Activated CD4-positive, alpha-beta T cell treated with anti-CD3 and anti-CD28 coated beads, Interleukin-2, Interleukin-6, amounts not matched to agents 100 ng/mL and 50 ng/mL, durations not matched to agents 16 hours and 8 hours (primary cell): ENCODE measurements at places on chromosomes 16 and 17.
A peak's percentile ranks its signal among the peaks of the same experiment; 100 is the strongest.

DNA sequence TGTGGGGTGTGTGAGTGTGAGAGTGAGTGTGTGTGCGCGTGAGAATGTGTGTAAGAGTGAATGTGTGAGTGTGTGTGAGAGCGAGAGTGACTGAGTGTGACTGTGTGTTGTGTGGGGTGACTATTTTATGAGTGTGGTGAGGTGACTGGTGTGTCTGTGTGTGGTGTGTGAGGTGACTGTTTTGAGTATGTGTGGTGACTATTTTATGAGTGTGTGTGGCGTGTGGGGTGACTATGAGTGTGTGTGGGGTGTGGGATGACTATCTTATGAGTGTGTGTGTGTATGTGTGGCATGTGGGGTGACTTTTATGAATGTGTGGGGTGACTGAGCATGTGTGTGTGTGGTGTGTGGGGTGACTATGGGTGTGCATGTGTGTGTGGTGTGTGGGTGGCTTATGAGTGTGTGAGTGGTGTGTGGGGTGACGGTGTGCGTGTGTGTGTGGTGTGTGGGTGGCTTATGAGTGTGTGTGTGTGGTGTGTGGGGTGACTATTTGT, 152.9 kb upstream of the PLCG2 start:
- DNase-seq = peak; percentile 35

DNA sequence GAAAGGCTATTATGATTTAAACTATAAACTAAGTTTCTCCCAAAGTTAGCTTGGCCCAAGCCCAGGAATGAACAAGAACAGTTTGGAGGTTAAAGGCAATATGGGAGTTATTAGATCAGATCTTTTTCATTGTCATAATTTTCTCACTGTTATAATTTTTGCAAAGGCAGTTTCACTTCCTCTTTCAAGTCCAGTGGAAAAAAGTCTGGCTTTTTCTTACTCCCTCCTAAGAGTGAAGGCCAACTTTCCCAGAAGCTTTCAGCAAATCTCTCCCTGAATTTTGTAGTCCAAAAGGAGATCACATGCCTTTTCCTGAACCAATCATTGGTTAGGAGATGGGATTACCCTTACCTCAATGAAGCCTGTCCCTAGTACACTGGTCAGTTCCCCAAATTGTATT, 9.1 kb upstream of the BLMH start:
- DNase-seq = no peak

- no peak for DNase-seq
These were observed 23.6 kb downstream of the ALOX15B start for GRCh38 chr17:8062435-8062806.

DNA sequence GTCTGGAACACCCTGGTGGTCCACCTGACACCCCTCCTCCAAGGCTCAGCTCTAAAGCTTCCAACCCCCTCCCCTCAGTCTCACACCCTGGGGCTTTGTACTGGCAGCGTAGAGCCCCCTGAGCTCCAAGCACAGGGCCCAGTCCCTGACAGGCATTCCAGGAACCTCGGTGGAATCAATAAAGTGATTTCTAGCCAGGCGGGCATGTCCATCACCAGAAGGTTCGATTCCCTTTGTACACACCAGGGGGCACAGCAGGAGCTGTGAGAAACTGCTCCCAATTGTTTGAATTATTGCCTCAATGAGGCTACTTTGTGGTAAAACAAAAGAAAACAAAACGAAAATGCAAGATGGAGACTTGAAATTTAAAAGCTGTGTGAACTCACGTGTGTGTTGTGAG, 51.8 kb downstream of the SMPD3 start:
- DNase-seq = peak; percentile 50

- DNase-seq = no peak
These were observed 9.1 kb upstream of the RAB5C start for GRCh38 chr17:42163696-42164407.

GRCh38 chr16:21166561-21166961, 8.1 kb downstream of the LDAF1 start:
- no peak for DNase-seq

DNA sequence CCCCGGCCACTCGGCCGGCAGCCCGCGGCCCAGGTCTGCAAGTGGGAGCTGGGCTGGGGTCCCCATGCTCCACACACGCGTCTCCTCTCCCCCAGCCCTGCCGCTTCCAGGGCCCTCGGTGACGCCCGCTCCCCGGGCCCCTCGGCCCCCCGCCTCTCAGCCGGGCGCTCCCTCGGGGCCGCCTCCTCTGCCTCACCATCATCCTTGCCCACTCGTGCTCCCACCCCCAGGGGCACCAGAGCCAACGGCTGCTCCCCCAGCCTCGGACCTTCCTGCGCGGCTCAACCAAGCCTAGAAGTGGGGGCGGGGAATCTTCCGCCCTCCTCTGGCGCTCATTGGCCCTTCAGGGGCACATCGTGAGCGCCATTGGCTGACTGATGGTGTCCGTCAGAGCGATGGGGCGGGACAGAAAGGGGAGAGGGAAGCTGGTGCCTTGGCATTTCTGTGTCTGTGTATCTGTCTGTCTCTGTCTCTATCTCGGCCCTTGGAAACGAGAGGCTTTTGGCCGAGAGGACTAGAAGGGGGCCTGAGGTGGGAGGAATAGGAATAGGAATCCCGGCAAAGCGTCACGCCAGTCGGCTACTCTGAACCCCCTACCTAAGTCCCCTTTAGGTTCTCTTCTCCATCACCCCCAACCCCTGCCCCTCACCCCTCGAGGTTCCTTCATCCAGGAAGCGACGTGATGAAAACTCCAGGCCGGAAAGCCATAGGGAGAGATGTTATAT, 88.9 kb downstream of the CDC27 start:
- DNase-seq = peak; percentile 95

DNA sequence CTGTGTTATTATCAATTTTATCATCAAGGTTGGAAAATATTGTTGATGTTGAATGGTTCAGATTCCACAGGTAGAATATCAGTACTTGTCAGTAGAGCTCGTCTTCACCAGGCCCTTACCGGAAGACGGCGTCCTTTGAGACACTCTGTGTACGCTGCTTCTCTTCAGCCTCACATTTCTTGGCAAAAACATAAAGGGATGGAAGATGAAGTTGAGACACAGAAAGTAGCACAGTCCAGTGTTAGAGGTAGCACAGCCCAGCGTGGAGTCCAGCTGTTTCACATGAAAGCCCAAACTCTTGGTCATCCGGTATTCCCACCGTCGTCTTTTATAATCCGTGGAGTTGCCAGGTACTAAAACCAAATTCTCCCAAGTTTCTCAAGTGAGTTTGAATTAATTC, 30.4 kb downstream of the ATP2C2 start:
- DNase-seq = no peak

- DNase-seq = no peak
These were observed 4.0 kb downstream of the CD7 start for GRCh38 chr17:82313195-82314011.

DNA sequence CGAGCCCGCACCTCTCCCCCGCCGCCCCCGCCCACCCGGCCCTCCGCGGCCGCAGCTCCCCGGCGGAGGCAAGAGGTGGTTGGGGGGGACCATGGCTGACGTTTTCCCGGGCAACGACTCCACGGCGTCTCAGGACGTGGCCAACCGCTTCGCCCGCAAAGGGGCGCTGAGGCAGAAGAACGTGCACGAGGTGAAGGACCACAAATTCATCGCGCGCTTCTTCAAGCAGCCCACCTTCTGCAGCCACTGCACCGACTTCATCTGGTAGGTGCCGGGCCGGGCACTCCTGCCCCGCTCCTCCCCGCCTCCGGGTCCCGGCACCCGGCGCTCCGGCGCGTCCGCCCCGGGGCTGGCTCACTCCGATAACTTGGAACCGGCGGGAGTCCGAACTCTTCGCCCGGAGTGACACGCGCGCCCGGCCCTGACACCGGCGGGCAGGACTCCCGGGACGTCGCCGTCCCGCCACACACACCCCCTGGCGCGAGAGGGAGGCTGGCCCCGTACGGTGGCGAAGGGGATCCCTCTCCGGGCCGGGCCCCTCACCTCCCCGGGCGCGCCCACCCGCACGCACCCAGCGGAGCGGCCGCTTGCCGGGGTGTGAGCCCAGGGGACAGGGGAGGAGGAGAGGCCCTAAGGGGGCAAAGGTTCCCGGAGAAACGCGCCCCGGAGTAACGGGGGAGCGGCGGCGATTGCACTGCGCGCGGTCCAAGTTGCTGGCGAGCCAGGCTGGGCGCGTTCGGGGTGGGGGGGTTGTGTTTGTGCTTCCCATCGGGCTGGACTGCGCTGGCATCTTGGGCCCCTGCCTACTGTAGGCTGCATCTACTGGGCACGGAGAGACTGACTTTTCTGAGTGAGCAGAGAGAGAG, 581 bp downstream of the PRKCA start:
- peak; percentile 64 for DNase-seq

GRCh38 chr16:24988129-24988518, 27.0 kb downstream of the ARHGAP17 start:
- no peak for DNase-seq

DNA sequence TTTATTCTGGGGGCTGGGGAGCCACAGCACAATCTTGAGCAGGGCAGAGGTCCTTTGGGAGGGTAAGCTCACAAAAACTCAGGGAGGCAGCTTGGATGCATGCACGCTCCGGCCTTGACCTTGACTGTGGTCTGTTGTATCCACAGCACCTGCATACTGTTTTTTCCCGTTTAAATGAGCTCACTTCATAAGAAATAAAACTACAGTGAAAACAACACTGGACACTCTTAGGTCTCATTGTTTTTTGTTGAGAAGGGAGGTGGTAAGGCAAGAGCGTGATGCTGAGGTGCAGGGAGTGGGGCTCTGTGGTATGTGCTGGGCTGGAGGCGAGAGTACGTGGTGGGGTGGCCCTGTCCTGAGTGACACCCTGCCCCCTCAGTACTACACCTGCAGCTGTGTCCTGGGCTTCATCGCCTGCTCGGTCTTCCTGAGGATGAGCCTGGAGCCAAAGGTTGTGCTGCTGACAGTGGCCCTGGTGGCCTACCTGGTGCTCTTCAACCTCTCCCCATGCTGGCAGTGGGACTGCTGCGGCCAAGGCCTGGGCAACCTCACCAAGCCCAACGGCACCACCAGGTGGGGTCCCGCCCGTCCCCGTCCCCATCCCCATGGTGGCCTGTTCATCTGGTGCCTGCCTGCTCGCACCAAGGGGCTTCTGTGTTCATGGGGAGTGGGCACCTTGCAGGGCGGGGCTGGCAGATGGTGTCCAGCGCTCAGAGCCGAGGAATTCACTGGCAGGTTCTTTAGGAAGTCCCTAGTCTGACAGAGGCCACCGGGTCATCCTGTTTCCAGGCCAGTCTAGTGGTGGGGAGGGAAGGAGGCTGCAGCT, 44.2 kb downstream of the ADCY7 start:
- no peak for DNase-seq

DNA sequence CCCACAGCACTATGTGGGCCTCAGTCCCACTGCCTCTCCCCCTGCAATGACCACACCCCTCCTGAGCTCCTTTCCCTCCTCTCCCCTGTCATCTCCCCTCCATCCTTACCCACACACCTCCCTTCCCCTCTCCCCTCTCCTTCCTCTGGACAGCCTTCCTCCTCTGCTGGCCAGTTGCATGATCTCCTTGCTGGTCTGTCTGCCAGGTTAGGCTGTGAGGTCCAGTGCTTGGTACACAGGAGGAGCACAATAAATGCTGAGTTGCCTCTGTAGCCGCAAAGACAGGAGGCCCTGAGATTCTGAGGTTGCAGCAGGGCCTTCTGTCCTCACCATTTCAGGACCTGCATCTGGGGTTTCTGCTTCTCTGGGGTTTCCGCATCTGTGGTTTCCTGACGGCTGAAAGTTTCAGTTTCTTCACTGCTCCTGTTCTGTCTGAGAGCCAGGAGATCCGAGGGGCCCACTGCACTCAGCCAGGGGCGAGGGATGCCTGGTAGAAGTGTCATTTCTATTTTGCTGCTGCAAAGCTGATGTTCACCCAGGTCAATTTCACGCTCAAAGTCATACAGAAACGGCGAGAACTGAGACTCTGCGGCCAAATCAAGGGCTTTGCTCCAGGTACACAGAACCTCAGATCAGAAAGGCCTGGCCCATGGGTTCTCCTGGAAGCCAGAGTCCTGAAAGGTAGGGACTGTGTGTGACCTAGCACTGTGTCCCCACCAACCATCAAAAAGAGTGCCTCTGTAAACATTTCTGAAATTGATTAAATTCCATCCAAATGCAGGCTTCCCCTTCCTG, 4.6 kb upstream of the SLC12A3 start:
- peak; percentile 79 for DNase-seq

DNA sequence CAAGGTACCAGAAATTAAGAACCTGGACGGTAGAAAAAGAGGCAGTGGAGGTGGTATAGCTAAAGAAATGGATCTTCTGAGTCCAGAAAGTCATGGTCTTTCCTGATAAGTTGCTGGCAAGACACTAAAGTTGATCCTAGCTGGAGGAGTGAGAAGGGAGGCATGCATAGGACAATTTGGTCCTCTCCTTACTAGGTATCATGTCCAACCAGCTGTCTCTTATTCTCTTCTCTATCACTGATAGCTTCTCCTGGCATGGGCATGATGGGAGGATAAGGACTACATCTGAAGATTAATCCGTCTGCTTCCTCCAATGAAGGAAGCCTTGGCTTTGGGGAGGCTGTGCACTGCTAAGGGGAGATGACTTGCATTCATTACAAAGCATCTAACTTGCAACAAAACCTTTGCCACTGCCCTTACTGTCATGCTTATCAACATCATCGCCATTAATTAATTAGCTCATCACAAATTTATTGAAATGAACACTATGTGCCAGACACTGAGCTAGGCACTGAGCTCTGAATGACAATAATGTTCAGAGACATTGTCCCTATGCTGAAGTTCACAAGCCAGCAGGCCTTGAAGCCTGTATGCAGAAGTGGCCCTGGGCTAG, 3.1 kb upstream of the FAM117A start:
- no peak for DNase-seq

- DNase-seq = peak; percentile 92
These were observed 7.8 kb upstream of the RNF213 start for GRCh38 chr17:80252871-80253270.

- peak; percentile 44 for DNase-seq
These were observed 63.2 kb upstream of the TRAP1 start for GRCh38 chr16:3780570-3780969.

- DNase-seq = no peak
These were observed 136.9 kb downstream of the BANP start for GRCh38 chr16:88088161-88088581.

DNA sequence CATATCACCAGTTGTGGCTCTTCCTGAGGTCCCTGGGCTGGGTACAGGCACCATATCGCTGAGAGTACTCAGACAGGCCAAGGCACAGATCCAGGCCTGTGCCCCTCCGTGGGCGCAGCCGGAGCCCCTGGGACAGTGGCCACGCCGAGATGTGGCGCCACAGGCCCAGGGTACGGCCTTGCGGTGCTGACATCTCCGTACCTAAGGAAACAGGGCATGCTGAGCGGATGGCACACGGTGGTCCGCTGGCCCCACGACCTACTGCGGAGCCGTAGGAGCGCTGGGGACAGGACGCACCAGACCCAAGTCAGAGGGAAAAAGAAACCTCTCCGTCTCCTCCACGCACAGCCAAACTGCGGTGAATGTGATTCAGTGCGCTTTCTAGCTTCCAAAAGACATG, 26.5 kb downstream of the NDUFAF8 start:
- DNase-seq = no peak

- DNase-seq = no peak
These were observed 5.6 kb upstream of the CDK5R1 start for GRCh38 chr17:32481193-32481592.

- DNase-seq = no peak
These were observed 14.2 kb downstream of the PLD6 start for GRCh38 chr17:17191961-17192381.

GRCh38 chr17:60827943-60828342, 150.3 kb downstream of the BCAS3 start:
- DNase-seq = no peak
